ENCODE measurements at places on chromosomes 11 and 22.

DNA sequence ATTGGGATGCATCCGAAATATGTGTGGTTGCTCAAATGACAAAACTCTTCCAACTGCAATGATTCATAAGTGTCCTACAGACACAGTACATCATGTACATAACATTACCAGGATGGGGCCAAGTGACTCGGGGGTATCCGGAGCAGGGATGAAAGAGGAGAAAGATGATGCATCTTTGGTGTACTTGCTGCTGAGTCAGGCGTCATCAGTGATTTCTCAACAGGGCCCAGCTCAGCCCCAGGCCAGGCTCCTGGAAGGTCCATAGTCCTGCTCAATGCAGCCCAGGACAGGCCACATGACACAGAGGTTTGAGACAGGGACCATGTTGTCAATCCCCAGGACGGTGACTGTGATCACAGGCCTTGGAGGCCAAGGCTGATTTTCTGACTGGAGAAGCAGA is 59.3 kb downstream of the GGTLC2 start:
- DNase-seq = no peak

DNA sequence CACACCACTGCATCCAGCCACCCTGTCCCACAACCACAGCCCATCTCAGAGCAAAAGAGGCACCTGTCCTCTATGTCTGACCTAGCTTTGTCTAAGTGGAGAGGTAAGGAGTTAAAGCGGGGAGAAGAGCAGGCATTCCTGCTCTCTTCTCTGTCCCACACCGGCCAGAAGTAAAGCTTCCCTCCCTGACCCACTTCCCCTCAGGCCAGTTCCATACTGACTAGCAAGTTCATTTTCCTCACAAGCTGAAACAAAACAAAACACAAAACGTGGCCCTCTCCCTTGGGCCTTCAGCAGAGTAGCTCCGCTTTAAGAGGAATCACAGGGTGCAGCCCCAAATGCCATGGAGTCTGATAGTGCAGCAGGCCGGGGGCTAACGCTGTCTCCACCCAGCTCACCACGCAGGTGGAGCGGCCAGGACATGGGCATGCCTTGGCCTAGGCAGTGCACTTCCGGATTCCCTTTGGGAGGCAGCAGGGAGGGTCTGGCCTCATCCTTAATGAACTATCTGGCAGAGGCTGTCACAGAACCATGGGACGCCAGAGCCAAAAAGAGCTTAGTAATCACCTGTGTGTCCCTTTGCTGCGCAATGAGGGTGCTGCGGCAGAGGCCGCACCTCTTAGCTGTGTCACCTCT is 34.0 kb downstream of the FLI1 start:
- DNase-seq = no peak

DNA sequence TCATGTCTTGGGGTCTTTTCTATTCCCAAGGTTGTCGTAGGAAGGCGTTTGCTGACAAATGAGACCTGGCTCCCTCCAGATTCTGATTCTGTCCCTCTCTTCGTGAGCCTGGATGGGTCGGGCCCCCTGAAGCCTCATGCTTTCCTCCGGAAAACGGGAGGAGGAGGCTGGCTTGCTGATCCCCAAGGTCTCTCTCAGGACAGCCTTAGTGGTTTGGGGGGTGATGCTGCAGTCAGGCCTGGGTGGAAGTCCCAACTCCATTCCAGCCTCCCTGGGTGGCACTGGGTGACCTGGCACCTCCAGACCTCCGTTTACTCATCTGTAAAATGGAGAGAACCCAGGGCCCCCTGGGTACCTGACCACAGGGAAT is 23.4 kb upstream of the SMIM38 start:
- no peak for DNase-seq

- no peak for DNase-seq
These were observed 23.9 kb downstream of the OR51E2 start for GRCh38 chr11:4673781-4674180.

DNA sequence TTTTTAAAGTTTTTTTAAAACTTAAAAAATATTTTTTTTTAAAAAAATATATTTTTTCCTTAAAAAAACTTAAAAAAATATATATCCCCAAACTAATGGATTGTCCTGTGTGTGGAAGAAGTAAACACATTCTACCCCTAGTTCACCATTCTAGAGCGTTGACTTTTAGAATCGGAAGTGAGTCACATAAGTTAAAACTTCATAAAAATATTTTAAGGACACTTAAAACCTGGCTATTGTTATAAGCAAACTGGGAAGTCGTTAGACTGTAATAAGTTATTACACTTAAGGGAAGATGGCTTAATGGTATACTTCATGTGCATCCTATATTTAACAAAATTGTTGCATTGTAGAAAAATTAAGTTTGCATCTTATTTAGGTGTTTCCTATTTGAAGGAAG is 21.1 kb downstream of the FAM118B start:
- DNase-seq = no peak

DNA sequence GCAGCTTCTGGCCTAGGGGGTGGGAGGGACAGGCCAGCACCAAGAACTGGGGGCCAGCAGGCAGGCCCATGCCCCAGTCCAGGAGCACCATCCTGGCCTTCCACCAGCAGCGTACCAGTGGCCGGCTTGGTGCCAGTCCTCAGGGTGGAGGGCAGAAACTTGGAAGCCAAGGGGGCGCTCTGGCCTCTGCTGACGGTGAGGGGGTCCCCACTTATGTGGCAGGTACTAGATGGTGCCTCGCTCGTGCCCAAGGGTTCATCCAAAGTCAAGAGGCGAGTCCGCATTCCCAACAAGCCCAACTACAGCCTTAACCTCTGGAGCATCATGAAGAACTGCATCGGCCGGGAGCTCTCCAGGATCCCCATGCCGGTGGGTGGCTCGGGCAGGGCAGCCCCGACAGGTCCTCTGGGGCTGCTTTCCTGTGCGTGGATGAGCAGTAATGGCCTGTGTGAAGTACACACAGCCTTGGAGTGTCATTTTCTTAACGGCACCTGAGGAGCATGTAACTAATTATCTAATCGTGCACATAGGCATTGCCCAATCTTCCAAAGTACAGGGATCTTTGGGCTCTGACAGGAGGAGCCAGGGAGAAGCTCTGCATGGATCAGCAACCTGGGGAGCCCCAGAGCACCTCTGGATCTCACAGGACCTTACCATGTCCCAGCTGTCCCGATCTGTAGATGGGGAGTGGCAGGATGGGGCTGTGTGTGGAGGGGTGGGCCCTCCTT is 79.1 kb downstream of the MORC2 start:
- no peak for DNase-seq

DNA sequence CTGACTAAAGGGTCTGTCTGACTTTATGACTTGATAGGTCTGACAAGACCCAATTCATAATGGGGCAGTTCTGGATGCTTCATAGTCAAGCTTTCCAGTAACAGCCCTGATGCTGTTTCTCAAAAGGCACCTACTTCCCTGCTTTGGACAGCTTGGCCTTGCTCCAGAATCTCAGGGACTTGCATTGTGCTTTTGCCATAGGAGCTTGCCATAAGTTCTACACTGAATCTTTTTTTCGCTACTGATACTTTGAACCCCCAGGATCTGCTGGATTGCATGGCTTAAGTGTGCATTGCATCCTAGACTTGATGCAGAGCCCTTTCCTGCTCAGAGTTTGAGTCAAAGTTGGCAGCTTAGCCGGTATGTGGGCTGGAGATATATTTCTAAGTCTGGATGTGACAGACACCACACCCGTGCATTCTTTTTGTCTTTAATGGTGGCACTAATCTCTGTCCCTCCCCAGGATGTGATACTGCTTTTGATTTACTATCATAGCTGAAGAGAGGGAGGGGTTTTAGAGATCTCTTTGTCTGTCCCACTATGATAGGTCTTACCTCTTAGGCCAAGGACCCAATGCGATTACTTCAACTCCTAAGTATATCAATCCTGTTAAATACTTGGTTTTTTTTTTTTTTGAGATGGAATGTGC is 16.9 kb upstream of the SLC3A2 start:
- DNase-seq = no peak
